Small intestine (tissue), 16 donors: ENCODE measurements at places on chromosomes 7 and 10. TPM values are rescaled to one million over a fixed set of nuclear protein-coding genes. Genes with fewer than 3 reads are reported as not detected.

DNA sequence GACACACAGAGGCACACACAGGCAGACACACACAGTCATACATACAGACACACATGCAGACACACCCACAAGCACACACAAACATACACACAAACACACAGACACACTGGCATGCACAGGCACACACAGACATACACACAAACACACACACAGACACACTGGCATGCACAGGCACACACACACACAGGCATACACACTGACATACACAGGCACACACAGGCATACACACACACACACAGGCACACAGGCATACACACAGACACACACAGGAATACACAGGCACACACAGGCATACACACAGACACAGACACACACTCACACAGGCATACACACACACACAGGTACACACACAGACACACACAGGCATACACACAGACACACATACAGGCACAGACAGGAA is 340.7 kb upstream of the VSTM2A start:
- no peak for DNase-seq

DNA sequence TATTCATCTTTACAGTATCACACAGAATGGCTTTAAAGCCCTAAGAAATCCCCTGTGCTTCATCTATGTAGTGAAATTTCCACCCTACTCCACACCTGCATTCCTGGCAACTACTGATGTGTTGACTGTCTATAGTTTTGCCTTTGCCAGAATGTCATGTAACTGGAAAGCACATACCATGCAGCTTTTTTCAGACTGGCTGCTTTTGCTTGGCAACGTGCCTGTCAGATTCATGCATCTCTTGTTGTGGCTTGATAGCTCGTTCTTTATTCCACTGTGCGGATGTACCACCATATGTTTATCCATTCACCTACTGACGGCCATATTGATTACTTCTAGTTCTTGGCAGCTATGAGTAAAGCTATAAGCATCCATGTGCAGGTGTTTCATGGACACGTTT is 30.6 kb downstream of the RBM17 start:
- DNase-seq: no peak

DNA sequence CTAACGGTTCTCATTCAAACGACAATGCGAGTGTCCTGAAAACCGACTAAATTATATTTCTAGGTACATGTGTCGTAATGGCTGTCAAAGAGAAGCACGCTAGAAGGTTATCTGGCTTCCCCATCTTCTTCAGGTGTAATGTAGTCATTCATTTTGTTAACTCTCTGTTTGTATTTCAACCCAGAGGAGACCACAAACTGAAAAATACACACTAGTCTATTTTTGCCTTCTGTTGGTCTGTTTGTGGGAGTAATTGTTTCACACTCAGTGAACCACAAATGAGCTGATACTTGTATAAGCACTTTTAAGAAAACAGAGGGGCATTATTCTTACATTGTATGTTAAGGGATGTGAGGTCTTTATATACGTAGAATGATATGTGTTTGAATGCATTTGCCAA is 305.9 kb downstream of the GATA3 start:
- DNase-seq: peak; percentile 10

DNA sequence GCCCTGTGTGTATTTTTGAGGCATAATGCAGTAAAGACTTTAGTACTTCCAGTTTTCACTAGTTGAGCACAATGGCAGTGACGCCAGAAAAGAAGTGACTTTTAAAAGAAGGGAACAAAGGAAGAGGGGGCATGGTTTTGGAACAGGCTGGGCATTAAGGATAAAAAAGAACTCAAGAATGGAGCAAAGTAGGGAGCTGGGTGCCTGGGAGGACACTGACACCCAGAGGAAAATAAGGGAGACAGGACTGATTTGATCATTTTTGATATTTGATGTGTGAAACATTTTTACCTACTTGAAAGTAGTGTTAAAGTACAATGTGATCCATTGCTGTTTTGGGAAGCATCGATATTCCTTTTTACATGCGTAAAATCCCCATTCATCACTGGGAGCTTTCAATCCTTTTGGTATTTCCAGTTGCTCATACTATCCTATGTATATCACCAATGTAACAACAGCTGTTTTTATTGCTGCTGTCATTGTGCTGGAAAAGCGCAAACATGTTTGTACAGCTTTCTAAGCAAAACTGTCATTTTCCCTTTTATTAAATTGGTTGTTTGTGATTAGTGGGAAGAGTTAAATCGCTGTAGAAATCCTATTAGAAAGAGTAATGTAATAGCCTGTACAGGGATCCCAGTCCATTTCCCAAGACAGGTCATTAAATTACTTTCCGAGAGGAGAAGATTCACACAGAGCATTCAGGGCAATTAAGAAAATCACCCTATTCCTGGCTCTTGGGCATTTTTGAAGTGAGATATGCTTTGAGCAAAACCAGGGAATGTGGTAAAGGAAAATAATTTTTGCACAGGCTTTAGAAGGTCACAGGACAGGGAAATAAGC is 85.2 kb downstream of the ADAM12 start:
- DNase-seq: no peak

DNA sequence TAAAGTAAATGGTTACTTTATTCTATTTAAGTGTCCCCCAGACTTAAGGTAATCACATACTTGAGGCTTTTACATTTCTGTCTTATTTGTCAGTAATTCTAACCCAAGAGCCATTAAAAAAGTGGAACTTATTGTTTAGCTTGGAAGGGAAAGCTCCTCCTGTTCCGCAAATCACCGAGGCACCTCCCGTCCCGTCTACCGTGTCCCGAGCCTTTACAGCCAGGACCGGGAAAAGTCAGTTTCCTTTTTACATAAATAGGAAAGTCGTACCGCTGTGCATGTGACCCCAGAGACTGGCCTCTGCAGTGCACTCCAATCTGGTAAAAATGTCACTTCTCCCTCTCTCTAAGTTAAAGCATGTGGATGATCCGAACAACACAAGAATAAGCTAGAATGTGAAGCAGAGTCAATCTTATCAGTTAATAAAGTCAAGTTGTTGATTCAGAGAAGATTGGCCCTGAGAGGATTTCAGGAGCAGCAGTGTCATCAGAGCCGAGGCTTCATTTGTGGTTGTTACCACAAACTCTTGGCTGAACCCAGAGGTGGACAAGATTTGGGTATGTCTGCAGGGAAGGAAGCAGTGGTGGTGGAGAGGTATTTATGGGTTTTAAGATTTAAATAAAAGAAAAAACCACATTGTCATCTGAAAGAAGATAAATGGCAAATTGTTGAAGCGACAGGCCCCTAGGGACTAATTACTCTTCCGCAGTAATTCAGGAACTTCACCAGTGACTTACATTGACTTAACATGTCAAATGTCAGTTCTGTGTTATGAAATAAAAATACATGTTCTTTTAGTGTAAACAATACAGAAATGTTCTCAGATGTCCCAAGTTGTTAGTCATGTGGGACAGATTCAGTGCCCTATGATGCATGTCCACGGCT is 316.6 kb upstream of the ZNF32 start:
- no peak for DNase-seq

DNA sequence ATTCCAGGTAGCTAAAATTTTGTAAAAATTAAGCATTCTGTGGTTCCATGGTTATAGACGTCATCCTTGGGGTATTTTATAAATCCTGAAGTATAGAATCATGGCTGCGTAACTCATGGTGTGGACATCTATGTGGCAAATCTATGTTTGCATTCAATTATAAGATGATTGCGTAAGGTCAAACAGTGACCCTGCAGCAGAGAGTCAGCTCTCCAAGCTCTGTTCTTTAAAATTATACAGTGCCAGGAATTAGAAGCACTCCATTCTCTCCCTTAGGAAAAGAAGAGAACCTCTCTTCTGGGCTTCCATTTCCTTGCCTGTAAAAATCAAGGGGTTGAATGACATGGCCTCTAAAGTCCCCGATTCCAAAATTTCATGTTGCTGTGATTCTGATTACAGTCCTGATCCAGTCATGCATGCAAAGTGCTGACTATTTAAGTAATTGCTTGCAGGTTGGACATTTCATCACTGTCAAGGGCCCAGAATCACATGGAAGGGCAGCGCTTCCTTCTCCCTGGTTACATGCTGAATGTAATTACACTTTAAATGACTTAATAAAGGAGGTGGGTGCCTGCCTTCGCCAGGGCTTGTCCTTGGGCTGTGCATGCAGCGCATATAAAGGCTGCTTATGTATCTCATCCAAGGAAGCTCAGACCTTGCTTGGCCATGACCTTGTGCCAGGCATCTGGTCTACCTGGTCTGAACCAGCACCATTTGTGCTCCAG is 550.7 kb downstream of the TYW1 start:
- DNase-seq: no peak

- DNase-seq: no peak
Observed at GRCh38 chr10:42916974-42917373, 134.4 kb downstream of the BMS1 start.

DNA sequence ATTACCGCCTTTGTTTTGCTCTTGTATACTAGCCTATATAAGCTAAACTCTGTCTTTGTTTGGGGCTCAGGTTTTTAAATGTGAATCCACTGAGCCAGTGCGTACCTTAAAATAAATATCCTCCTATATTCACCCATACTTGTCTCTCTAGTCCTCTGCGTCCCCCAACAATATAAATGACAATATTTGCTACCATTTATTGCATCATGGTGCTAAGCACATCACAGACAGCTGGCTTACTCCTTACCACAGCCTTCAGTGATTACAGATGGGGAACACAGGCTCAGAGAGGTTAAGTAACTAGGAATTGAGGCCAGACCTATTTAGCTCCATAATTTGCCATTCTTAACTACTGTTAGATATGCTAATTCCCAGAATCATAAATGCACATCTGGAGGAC is 3.4 kb upstream of the ADCK2 start:
- no peak for DNase-seq

DNA sequence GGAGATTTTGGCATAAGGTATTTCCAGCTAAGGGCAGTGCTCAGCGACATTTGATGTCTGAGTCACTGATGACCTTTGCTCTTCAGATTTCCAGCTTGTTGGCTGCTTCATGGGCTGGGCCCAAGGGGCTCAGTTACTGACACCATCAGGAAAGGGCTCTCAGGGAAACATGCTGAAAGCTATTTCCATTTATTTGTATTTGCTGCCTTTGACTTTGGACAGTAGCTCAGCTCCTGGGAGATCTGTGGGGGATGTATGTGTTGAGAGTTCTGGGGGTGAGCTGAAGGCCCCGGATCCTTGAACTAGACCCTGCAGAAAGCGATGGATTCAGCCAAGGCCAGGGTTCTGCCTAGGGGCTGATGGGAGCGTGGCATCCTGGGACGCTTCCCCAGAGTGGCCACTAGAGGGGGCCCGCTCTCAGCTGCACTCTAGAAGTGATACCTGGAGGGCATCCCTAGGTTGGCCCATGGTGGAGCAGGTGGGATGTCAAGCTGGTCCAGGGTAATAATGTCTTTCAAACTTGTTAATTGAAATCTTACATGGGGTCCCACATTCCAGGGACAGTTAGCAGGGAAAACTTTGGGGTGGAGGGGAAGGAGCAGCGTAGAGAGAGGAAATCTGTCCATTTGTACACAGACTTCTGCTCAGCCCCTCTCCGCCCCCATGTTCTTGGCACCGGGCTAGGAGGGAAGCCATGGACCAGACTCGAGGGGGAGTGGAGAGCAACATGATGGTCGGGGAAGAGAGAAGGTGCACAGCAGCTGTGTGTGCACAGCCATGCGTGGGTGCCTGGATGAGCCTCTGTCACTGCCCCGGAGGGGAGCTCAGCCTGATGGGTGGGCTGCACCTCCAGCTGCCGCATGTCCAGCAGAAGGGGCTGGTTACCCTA is 3.0 kb upstream of the BTBD16 start:
- DNase-seq: peak; percentile 69

DNA sequence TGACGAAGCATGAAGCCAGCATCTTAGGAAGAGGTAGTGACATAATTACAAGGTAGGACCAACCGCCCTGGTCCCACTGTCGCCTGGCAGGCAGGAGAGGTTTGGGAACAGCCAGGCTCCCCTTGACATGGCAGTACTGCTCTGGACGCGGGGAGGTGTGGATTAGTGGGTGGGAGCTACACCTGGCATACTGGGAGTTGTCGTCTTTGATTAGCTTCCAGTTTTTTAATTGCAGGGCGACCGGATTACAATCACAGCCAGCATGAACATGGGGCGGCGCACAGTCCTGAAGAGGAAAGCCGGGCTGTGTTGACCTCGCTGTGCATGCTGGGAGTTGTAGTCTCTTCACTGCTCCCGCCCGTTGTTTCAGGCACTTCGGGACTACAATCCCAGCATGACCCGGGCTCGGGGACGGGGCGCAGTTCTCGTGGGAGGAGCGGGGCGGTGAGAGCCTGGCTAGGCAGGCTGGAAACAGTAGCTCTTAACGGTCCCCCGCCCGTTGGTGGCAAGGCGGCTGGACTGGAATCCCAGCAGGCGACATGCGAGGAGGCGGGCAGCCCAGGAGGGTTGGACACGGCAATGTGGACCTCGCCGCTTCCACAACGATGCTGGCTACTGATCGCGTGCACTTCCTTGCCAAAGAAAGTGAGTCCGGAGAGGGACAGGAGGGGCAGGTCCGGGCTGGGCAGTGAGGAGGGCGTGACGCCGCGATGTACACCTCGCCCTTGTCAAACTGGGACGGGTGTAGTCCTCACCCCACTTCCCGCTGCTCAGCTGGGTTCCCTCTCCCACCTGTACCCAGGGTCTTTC is 98.0 kb upstream of the ZNF722 start:
- peak; percentile 94 for DNase-seq

DNA sequence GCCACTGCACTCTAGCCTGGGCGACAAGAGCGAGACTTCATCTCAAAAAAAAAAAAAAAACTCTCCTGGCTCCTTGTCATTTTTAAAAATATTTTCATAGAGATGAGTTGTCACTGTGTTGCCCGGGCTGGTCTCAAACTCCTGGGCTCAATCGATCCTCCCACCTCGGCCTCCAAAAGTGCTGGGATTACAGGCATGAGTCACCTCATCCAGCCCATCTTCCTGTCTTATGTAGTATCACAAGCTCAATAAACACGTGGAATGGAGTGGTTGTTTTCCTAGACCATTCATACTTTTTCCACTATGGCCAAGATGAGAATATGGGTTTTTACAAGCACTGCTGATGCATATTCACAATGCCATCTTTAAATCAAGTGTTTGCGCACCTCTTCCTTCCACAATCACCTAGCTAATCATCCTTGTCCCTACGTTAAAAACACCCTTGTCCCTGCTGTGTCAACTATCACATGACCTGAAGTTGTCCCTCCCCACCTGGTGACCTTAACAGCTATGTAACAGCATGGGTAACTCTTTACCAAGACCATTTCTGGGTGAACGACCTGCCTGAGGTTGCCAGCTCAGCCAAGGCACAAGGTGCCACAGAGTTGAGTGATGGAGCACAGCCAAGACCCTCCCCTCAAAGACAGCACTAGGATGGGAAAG is 21.3 kb downstream of the DLG5 start:
- peak; percentile 35 for DNase-seq

The RTKN2 gene
- 6.2 TPM for polyA plus RNA-seq

The CUZD1 gene
- polyA plus RNA-seq: 2.2 TPM

The C10orf62 gene
- polyA plus RNA-seq: 0.41 TPM

The TEX47 gene
- not detected for polyA plus RNA-seq
